ENCODE measurements at places on chromosomes 13 and 19. TPM values are rescaled to one million over a fixed set of nuclear protein-coding genes. Genes with fewer than 3 reads are reported as not detected.

INSR gene
- total RNA-seq = 19.5 TPM

ZNF701 gene
- total RNA-seq = 12.3 TPM

DNA sequence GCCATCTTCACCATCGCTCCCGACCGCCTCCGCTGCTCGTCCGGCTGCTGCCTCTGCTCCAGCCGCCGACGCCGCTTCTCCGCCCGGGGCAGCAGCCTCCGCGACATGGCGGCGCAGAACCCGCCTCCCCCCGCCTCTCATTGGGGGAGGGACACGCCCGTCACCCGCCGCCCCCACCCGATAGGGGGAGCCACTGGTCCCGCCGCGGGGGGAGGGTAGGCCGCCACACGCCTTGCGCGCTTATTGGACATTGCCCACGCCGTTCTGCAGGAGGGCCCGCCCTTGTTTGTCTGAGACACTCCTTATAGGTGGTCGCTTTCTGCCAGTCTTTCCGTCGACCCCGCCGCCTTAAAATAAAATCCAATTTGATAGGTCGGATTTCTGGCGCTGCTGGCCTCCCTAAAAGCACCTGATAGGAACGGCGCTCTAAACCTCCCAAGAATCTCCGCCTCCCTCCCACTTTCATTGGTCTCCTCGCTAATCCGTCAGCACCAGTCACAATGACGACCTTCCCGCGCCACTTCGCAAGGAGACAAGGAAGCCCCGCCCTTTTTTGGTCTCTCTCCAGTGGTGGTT, at the start of gene HNRNPL:
Gene HNRNPL, minus strand, starts transcription at position 127 of the 576 bp plus-strand sequence. Its CDS starts 20 bp downstream, at position 107.
- peak within 1 kb of the TSS; percentile 58 for H3K4me3 ChIP-seq
- H3K27me3 ChIP-seq = no peaks in the 10 kb centered on the region
- DNase-seq = no peak
- H3K36me3 ChIP-seq = peaks cover 13% of the 10 kb centered on the region
- H3K27ac ChIP-seq = peak within 1 kb of the TSS; percentile 86

DNA sequence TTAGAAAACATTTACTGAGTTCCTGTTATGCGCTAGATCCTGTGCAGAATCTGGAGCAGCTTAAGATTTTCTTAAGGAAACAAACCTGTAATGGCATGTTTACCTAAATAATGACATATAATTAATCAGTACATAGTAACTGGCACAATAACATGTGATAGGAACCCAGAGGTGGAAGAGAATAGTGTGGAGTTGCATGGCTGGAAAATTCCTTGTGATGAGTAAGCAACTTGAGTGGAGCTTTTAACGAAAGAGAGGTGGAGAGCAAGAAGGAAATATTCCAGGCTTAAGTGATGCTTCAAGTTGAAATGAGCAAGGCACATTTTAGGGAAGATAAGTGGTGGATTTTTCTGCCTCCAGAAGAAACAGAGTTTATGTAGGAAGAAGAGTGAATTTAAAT, 9.2 kb upstream of the GPC5 start:
- peaks cover 9% of the 10 kb centered on the region for H3K27me3 ChIP-seq
- DNase-seq = no peak
- H3K36me3 ChIP-seq = no peaks in the 10 kb centered on the region
- H3K27ac ChIP-seq = no peak overlapping the region
- no peak overlapping the region for H3K4me3 ChIP-seq
- H3K4me1 ChIP-seq = no peaks in the 10 kb centered on the region

DNA sequence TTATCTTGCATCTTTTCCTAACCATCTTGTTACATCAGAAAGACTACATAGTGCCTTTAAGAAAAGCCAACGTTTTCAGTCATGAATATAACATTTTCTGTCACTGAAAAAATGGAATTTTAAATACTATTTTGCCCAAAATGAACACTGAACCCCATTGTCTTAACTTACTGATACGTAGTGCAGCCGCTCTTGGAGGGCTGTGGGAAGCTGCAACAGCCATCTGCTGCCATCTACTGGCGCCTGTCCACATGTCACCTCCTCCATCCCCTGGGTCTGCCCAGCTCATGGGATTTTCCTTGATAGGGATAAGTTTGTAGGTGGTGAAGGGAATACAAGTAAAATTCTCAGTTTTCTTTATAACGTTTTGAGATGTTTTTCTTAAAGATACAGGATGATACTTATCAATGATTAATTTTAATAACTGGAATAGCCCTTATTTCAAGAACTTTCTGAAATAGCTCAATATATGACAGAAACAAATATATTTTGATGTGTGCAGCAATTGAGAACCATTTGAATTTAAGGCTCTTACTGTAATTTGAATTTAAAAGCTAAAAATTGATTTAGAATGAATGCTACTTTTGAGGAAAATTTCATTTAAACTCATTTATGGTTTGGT, 73.7 kb downstream of the GGACT start:
- H3K4me1 ChIP-seq = no peaks in the 10 kb centered on the region
- DNase-seq = peak; percentile 79
- H3K36me3 ChIP-seq = no peaks in the 10 kb centered on the region
- no peak overlapping the region for H3K27ac ChIP-seq

DNA sequence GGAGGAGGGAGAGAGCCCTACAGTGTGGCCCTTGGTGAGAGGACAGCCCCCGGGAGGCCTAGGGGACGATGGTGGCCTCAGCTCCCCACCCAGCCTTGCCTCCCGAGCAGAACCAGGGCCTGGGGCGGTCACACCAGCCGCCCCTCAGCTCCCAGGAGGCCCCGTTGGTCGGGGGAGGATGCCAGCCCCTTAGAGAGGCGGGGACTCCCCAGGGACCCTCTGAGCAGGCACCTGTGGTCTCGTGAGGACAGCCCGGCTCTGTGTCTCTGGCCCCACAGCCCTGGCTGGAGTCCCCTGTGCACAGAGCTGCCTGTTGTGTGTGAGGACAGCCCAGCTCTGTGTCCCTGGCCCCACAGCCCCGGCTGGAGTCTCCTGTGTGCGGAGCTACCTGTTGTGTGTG, 158.8 kb downstream of the KDM4B start:
- no peaks in the 10 kb centered on the region for H3K36me3 ChIP-seq
- no peaks in the 10 kb centered on the region for H3K27me3 ChIP-seq
- no peak overlapping the region for H3K4me3 ChIP-seq
- DNase-seq = no peak
